ENCODE measurements at places on chromosomes 6 and 20.

DNA sequence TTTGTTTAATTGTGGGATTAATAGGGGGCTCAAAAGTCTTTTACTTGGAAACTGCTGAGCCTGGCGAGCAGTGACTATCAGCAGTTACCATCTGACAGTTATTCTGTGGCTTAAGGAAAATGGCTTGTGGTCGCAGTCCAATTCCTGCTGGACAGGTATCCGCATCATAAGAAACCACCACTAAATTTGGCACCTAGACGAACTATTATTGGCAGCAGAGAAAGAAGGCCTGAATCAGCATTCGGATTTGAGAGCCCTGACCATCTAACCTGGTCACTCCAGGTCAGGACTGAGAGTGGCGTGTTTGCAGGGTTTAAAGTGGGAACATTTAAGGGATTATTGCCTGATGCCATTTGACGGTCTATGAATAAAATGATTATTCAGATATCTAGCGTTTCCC lies 146.4 kb downstream of the RPS12 start:
- DNase-seq, result no peak
- peaks cover 21% of the 10 kb centered on the region for H3K4me1 ChIP-seq
- H3K4me3 ChIP-seq, result no peak overlapping the region
- H3K27ac ChIP-seq, result no peak overlapping the region
- no peaks in the 10 kb centered on the region for H3K36me3 ChIP-seq

DNA sequence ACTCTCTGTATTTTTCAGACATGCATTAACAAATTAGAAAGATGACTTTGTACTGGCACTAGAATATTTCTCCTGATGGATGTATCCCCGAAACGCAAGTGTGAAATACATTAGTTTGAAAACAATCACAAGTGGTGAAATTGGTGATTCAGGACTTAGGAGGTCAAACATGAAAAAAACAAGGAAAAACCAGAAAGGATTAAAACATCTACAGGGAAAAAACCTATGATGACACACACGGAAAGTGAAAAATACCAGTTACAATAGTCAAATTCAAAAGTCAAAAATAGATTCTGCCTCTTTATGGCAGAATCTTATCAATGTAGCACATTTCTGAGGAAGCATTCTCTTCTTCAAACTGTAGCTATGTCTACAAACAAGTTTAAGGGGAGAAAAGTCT lies 129.0 kb upstream of the SGK1 start:
- no peaks in the 10 kb centered on the region for H3K36me3 ChIP-seq
- no peak for DNase-seq
- no peak overlapping the region for H3K27ac ChIP-seq
- no peaks in the 10 kb centered on the region for H3K27me3 ChIP-seq
- no peak overlapping the region for H3K4me3 ChIP-seq
- H3K4me1 ChIP-seq, result peaks cover 16% of the 10 kb centered on the region

DNA sequence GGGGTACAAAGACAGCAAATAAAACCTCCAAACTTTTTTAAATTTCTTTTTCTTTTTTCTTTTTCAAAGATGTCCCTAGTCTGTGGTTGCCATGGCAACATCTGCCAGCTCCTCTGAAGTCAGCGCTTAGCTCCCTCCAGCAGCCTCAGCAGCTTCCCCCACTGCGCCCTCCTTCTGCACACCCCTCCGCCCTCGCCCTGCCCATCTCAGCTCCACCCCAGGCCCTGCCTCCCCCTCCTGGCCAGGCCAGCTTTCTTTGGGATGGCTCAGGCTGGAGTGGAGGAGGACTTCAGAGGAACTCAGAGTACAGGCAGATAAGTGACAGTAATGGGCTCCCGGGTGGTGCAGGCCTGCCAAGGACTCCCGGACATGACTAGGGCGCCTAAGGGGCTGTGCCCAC lies 104.6 kb downstream of the LRFN2 start:
- H3K4me3 ChIP-seq, result no peak overlapping the region
- H3K27ac ChIP-seq, result no peak overlapping the region
- peaks cover 73% of the 10 kb centered on the region for H3K27me3 ChIP-seq
- H3K4me1 ChIP-seq, result peaks cover 19% of the 10 kb centered on the region
- DNase-seq, result no peak

GRCh38 chr6:122694602-122695001 lies 84.4 kb downstream of the PKIB start:
- H3K4me3 ChIP-seq, result no peak overlapping the region
- H3K4me1 ChIP-seq, result peaks cover 34% of the 10 kb centered on the region
- peaks cover 16% of the 10 kb centered on the region for H3K36me3 ChIP-seq
- H3K27ac ChIP-seq, result peak overlapping the region; percentile 74
- no peak for DNase-seq

DNA sequence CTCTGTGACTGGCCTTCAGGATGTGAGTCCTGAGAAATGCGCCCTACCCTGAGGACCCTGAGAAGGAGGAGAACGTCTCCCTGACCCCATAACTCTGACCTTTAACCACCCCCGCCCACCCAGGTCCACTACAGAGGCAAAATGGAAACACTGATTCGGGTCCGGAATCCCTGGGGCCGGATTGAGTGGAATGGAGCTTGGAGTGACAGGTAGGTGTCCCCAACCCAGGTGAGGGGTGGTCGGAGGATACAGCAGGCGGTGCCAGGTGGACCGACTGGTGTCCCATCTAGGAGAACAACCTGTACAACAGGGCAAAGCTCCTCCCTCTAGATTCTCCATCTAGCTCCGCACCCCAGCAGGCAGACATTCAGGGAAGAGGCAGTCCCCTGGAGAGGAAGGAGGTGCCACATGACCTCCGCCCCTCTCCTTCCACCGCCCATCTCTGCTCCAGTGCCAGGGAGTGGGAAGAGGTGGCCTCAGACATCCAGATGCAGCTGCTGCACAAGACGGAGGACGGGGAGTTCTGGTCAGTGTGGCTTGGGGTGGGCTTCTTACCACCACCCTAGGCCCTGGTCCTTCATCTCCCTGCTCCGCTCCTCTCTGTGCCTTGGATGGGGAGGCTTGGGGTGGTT lies 17.6 kb downstream of the CAPN11 start:
- DNase-seq, result no peak
- peaks cover 4% of the 10 kb centered on the region for H3K27me3 ChIP-seq
- H3K27ac ChIP-seq, result no peak overlapping the region
- H3K4me3 ChIP-seq, result no peak overlapping the region

- no peaks in the 10 kb centered on the region for H3K27me3 ChIP-seq
Measured at GRCh38 chr20:33653218-33653899, 8.8 kb upstream of the C20orf144 start.

- no peaks in the 10 kb centered on the region for H3K36me3 ChIP-seq
- no peaks in the 10 kb centered on the region for H3K4me1 ChIP-seq
- no peak for DNase-seq
- peaks cover 32% of the 10 kb centered on the region for H3K27me3 ChIP-seq
- H3K4me3 ChIP-seq, result no peak overlapping the region
Measured at GRCh38 chr20:20333866-20334265, 34.0 kb upstream of the INSM1 start.

- H3K4me3 ChIP-seq, result no peak overlapping the region
- no peaks in the 10 kb centered on the region for H3K36me3 ChIP-seq
- peaks cover 23% of the 10 kb centered on the region for H3K4me1 ChIP-seq
- H3K27me3 ChIP-seq, result peaks cover 8% of the 10 kb centered on the region
- H3K27ac ChIP-seq, result no peak overlapping the region
Measured at GRCh38 chr20:16942756-16943155, 194.6 kb downstream of the OTOR start.

DNA sequence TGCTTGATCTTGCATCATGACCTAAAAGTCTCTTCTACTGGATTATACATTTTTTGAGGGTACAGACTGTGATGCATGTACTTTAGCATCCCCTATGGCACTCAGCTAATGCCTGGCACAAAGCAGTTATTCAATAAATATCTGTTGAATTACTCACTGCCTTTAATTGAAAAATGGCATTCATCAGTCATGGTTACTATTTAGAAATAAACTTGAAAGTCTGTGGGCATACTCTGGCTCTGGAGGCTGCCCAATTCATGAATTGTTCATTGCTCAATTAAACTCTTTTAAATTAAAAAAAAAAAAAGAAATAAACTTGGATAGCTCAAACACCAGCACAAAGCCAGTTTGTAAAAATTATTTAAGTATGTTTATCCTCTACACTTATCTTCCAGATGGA lies 40.0 kb downstream of the HEBP2 start:
- no peak overlapping the region for H3K4me3 ChIP-seq
- peaks cover 45% of the 10 kb centered on the region for H3K4me1 ChIP-seq
- H3K27ac ChIP-seq, result no peak overlapping the region
- peaks cover 30% of the 10 kb centered on the region for H3K36me3 ChIP-seq
- no peak for DNase-seq

Data from mesothelial cell of epicardium (in vitro differentiated cells).